GM23248 (cell line): ENCODE measurements at places on chromosomes 16 and 17.

DNA sequence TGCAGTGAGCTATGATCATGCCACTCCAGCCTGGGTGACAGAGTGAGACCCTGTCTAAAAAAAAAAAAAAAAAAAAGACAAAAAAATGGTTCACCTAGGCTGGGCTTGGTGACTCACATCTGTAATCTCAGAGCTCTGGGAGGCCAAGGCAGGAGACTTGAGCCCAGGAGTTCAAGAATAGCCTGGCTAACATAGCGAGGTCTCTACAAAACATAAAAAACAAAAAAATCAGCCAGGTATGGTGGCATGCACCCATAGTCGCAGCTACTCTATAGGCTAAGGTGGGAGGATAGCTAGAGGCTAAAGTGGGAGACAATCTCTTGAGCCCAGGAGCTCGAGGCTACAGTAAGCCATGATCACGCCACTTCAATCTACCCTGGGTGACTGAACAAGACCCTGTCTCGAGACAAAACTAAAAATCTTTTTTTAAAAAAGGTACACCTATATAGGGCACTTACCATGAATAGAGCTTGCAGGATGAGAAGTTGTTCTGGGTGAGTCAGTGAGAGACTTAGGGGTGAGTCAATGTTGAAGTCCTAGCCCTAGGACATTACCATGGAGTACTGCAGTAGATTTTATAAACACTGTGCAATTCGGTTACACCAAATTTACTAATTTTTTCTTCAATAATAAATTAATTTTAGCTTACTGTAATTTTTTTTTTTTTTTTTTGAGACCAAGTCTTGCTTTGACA, 19.0 kb downstream of the USP32 start:
- peak; percentile 87 for DNase-seq

DNA sequence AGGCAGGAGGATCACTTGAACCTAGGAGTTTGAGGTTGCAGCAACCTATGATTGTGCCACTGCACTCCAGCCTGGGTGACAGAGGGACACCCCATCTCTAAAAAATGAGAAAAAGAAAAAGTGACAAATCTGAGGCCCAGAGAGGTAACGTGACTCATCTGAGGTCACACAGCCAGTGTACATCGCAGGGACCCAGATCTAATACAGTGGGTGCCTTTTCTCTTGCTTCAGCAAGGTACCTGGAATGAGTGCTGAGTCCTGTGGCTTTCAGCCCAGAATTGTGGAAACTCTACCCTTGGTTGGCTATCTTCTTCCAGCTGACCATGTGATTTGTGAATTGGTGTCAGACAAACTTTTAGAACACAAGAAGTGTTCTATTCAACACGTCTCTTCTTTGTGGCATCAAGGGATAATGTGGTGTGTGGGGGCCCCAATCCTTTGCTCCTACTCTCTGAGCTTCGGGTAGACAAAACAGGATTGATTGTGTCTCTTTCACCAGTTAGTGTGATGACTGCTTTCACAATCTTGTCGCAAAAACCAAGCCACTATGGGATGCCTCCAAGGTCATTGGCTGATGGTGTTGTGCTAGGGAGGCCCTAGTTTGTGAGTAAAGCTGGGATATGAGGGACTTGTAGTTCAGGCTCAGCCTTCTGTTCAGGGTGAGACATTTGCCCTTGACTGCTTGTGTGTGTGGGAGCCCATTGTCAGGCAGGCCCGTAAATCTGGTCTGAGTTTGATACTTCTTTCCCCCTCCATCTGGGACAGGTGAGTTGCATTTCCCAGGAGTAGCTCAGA, 71.0 kb downstream of the MSI2 start:
- no peak for DNase-seq

GRCh38 chr16:53045341-53046220, 7.1 kb downstream of the CHD9NB start:
- no peak for DNase-seq

- DNase-seq: peak; percentile 79
Observed at GRCh38 chr16:11190588-11191560, 65.1 kb downstream of the SOCS1 start.

- no peak for DNase-seq
Observed at GRCh38 chr17:9209347-9209746, 188.0 kb downstream of the NTN1 start.

DNA sequence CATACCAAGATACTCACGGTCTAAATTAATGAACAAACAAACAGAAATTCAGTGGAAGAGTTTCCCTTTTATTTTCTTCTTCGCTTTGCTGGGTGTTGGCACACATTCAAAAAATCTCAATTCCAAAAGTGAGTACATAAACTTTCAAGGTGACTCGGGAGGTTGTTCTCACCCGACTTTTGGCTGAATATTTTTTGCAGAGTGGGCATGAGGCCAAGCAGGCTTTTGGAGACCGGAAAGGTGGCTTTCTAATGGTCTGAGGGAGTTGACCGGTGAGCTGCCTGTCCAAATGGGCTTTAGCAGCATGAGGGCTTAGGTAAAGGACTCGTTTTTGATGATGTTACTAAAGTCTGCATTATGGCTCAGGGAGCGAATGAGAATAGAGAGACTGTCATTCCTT, 318.7 kb downstream of the CPPED1 start:
- no peak for DNase-seq

- DNase-seq: no peak
Observed at GRCh38 chr17:34989473-34989872, 9.2 kb downstream of the LIG3 start.

- DNase-seq: no peak
Observed at GRCh38 chr16:14187517-14188338, 116.6 kb downstream of the MRTFB start.

- DNase-seq: no peak
Observed at GRCh38 chr17:9002227-9002605, 19.1 kb upstream of the NTN1 start.

DNA sequence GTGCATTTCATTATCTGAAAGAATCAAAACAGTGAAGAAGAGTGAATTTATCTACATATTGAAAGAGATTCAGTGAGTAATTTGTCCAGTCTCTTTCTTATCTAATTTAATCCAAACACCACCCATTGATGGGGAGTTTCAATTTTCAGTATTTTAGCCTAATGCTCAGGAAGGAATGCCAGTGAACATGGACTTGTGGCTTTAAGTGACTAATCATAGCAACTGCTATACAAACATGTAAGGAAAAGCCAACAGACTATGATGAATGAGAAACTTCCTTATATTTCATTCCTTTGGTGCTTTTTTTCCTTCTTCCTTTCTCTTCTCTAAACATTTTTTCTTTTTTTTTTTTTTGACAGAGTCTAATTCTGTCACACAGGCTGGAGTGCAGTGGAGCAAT, 885.8 kb downstream of the KCNJ2 start:
- DNase-seq: peak; percentile 13

GRCh38 chr17:64411999-64412771, 21.5 kb upstream of the PECAM1 start:
- DNase-seq: peak; percentile 39

GRCh38 chr16:89313583-89313982, 96.1 kb downstream of the ZNF778 start:
- no peak for DNase-seq

DNA sequence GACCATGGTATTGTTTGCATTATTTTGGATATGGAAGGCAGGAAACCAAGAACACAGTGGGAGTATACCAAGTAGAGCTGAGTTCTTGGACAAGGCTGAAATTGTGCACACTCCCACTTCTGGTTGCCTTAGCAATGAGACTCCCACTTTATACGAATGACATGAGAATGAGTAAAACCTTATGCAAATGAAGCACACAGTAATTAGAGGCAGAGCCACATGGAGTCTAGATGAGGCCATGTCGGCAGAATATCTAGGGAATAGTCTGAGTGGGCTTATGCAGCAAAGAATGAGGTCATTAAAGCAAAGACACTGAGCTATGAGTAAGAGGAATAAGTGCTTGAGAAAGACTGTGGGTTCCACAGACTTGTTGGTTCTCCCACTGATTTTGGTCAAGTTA, 178.7 kb downstream of the GRIN2A start:
- DNase-seq: no peak
